Vagina (tissue), 2 donors: ENCODE measurements at places on chromosomes 5 and 9. TPM values are rescaled to one million over a fixed set of nuclear protein-coding genes. Genes with fewer than 3 reads are reported as not detected.

GRCh38 chr5:5044247-5044840 is 95.8 kb upstream of the ADAMTS16 start:
- H3K27me3 ChIP-seq: no peaks in the 10 kb centered on the region
- no peak for DNase-seq
- H3K36me3 ChIP-seq: no peaks in the 10 kb centered on the region
- no peak overlapping the region for H3K4me3 ChIP-seq

DNA sequence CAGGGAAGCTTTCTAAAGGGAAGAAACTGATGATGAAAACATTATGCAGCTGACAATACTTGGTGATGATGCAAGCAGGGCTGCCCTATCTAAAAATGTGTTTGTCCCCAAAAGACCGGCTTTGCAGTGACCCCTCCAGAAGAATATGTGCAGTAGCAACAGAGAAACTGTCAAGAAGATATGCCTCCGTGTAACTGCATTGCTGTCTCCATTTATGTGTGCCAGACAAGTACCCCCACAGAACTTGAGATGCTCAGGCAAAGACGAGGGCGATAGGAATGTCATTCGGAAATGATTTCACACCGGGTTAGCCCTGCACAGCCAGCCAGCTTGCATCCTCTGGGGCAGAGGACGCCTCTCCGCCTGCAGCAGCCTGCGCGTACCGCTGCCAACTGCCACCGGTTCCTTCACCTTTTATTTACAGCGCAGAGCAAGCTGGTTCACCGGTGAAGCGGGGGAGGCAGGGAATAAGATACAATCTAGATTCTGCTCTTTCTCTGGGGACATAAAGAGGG is 2.0 kb downstream of the GABBR2 start:
- H3K4me1 ChIP-seq: peaks cover 16% of the 10 kb centered on the region
- H3K27ac ChIP-seq: no peak overlapping the region
- no peaks in the 10 kb centered on the region for H3K27me3 ChIP-seq
- no peak overlapping the region for H3K4me3 ChIP-seq
- no peak for DNase-seq

DNA sequence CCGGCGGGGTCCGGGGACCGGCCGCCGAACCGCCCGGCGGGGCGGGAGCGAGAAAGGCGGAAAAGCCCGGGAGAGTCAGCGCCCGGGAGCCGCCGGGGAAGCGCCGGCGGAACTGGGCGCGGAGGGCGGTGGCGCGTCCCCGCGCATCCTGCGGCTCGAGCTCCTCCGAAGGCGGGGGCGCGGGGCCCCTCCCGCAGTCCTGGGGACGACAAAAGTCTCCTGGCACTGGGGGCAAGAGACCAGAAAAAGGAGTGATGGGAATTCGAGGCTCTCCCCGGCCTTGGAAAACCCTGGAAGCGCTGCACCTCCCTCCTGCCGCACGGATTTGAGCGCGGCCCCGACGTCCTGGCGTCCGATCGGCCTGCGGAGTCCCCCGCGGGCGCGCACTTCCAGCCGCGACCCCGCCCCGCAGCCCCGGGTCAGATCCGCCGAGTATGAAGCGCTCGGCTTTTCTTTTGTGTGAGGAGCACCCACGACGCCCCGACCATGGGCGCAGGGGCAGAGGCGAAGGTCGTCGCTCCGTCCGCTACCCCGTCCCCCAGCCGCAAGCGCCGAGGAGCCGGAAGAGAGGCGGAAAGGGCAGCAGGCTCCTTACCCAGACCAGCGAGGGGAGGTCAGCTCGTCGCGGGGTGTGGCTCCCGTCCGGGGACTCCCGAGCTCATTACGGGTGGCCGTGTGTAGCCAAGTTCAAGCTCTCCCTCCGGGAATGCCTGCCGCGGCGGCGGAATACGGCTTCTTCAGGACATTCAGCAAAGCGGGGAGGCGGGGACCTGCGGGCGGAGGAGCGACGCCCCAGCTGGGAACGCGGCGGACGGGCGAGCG is at the start of gene EPB41L4A:
Gene EPB41L4A (minus strand): TSS at position 114 of the 822 bp plus-strand sequence. CDS start 238 bp downstream, outside the sequence.
- H3K4me1 ChIP-seq: peaks cover 4% of the 10 kb centered on the region
- DNase-seq: no peak
- no peaks in the 10 kb centered on the region for H3K36me3 ChIP-seq
- peak within 1 kb of the TSS; percentile 88 for H3K27ac ChIP-seq
- peak within 1 kb of the TSS; percentile 91 for H3K4me3 ChIP-seq

DNA sequence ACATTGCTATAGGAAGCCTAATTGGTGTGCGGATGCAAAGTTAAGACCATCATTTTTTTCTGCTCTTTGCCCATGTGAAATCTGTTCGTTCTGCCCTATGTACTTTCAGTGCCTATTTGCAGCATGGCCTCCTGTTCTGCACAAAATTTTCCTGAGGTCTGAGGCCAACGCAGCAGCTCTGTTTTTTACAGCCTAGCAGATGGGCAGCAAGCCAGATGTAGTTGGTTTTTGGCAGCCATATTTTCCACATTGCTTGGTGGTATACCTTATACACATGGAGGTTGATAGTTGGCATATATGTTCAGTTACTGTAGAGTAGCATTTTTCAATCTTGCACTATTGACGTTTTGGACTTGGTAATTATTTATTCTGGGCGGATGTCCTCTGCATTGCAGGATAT is 133.5 kb upstream of the MRPS30 start:
- no peak overlapping the region for H3K4me3 ChIP-seq
- no peak overlapping the region for H3K27ac ChIP-seq

GRCh38 chr9:124708074-124708473 is 63.0 kb downstream of the NR6A1 start:
- no peak for DNase-seq
- H3K27ac ChIP-seq: no peak overlapping the region
- no peak overlapping the region for H3K4me3 ChIP-seq
- H3K4me1 ChIP-seq: no peaks in the 10 kb centered on the region

- H3K27ac ChIP-seq: no peak overlapping the region
- H3K27me3 ChIP-seq: no peaks in the 10 kb centered on the region
- no peak for DNase-seq
- no peaks in the 10 kb centered on the region for H3K36me3 ChIP-seq
- H3K4me1 ChIP-seq: peaks cover 9% of the 10 kb centered on the region
Observed at GRCh38 chr5:127834094-127834531, 130.9 kb downstream of the CCDC192 start.

DNA sequence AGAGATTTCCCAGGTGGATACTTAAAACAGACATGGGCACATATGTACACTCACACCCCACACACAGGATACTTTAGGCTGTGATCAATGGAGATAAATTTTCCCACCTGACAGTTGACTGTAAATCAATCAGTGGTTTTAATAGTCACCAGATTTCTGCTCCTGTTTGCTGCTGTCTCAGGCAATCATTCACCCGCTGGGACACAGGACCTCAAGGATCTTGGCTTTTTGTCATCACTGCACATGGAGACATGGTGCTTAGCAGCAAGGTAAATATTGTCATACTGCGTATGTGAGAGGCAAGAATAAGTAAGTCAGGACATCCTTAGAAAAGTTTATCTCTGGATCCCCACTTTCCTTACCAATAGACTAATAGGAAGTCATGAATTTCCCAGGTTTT is 60.8 kb upstream of the KLF9 start:
- H3K4me1 ChIP-seq: peaks cover 96% of the 10 kb centered on the region
- no peak overlapping the region for H3K4me3 ChIP-seq
- no peaks in the 10 kb centered on the region for H3K27me3 ChIP-seq
- H3K36me3 ChIP-seq: no peaks in the 10 kb centered on the region

DNA sequence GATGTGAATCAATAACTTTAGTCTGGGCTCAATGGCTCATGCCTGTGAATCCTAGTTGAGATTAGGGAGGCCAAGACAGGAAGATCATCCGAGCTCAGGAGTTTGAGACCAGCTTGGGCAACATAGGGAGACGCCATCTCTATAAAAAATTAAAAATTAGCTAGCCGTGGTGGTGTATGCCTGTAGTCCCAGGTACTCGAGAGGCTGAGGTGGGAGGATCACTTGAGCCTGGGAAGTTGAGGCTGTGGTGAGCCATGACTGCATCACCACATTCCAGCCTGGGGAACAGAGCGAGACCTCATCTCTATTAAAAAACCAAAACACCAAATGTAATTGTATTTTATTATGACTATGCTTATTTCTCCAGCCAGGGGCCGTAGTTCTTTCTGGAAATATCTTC is 69.6 kb upstream of the NR5A1 start:
- no peak overlapping the region for H3K4me3 ChIP-seq
- no peaks in the 10 kb centered on the region for H3K27me3 ChIP-seq
- no peak overlapping the region for H3K27ac ChIP-seq
- DNase-seq: no peak

GRCh38 chr9:71955300-71955915 is 44.0 kb downstream of the C9orf85 start:
- H3K36me3 ChIP-seq: no peaks in the 10 kb centered on the region
- DNase-seq: no peak
- H3K27me3 ChIP-seq: no peaks in the 10 kb centered on the region
- H3K27ac ChIP-seq: no peak overlapping the region

GRCh38 chr9:81669041-81669651 is 20.2 kb downstream of the TLE1 start:
- H3K4me1 ChIP-seq: peaks cover 64% of the 10 kb centered on the region
- H3K27me3 ChIP-seq: no peaks in the 10 kb centered on the region
- no peak overlapping the region for H3K27ac ChIP-seq
- H3K4me3 ChIP-seq: no peak overlapping the region
- no peak for DNase-seq

GRCh38 chr5:56147106-56147505 is 86.0 kb downstream of the ANKRD55 start:
- no peak overlapping the region for H3K27ac ChIP-seq
- no peaks in the 10 kb centered on the region for H3K36me3 ChIP-seq
- no peak overlapping the region for H3K4me3 ChIP-seq
- DNase-seq: no peak
- no peaks in the 10 kb centered on the region for H3K4me1 ChIP-seq
- no peaks in the 10 kb centered on the region for H3K27me3 ChIP-seq

DNA sequence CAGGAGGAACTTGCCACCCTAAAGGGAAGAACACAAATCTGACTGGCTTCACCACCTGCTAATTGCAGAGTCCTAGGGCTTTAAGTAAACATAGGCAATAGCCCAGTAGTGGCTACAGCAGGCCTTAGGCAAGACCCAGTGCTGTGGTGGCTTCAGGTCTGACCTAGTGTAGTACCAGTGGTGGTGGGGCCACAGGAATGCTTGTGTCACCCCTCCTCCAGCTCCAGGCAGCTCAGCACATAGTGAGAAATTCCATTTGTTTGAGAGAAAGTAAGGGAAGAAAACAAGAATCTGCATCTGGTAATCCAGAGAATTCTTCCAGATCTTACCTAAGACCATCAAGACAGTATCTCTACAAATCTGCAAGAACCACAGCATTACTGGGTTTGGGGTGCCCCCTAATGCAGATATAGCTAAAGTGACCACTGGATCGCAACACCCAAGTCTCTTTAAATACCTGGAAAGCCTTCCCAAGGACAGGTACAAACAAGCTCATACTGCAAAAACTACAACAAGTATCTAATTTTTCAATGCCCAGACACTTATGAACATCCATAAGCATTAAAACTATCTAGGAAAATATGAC is 102.6 kb upstream of the TRPM3 start:
- H3K4me1 ChIP-seq: no peaks in the 10 kb centered on the region
- DNase-seq: no peak
- H3K36me3 ChIP-seq: no peaks in the 10 kb centered on the region
- H3K4me3 ChIP-seq: no peak overlapping the region
- no peaks in the 10 kb centered on the region for H3K27me3 ChIP-seq
- no peak overlapping the region for H3K27ac ChIP-seq

- no peak overlapping the region for H3K27ac ChIP-seq
- DNase-seq: no peak
- no peak overlapping the region for H3K4me3 ChIP-seq
- no peaks in the 10 kb centered on the region for H3K27me3 ChIP-seq
- peaks cover 8% of the 10 kb centered on the region for H3K4me1 ChIP-seq
Observed at GRCh38 chr9:72817413-72817812, 135.4 kb downstream of the ALDH1A1 start.

DNA sequence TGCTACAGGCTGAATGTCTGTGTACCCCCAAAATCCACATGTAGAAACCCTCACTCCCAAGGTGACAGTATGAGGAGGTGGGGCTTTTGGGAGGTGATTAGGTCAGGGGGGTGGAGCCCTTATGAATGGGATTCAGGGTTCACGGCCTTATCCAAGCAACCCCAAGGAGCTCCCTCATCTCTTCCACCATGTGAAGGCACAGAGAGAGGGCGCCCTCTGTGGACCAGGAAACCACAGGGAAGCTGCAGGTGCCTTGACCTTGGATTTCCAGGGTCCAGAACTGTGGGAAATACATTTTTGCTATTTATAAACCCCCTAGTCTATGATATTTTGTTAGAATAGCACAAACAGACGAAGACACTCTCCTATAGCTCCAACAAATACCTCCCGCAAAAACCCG is 53.6 kb upstream of the IRX2 start:
- no peaks in the 10 kb centered on the region for H3K4me1 ChIP-seq
- no peaks in the 10 kb centered on the region for H3K36me3 ChIP-seq
- DNase-seq: no peak
- H3K4me3 ChIP-seq: no peak overlapping the region

- H3K36me3 ChIP-seq: no peaks in the 10 kb centered on the region
- DNase-seq: no peak
- H3K27ac ChIP-seq: no peak overlapping the region
- H3K4me1 ChIP-seq: no peaks in the 10 kb centered on the region
- no peak overlapping the region for H3K4me3 ChIP-seq
Observed at GRCh38 chr9:112364761-112365160, 15.1 kb upstream of the HSDL2 start.

- no peak overlapping the region for H3K27ac ChIP-seq
- peaks cover 28% of the 10 kb centered on the region for H3K4me1 ChIP-seq
- DNase-seq: no peak
- H3K4me3 ChIP-seq: no peak overlapping the region
Observed at GRCh38 chr9:127628758-127629467, 16.8 kb downstream of the STXBP1 start.

GRCh38 chr5:39148983-39149534 is 70.3 kb downstream of the FYB1 start:
- no peaks in the 10 kb centered on the region for H3K27me3 ChIP-seq
- DNase-seq: no peak
- no peaks in the 10 kb centered on the region for H3K36me3 ChIP-seq
- no peak overlapping the region for H3K4me3 ChIP-seq
- H3K4me1 ChIP-seq: no peaks in the 10 kb centered on the region

- H3K27ac ChIP-seq: no peak overlapping the region
- no peak for DNase-seq
- no peaks in the 10 kb centered on the region for H3K4me1 ChIP-seq
- H3K27me3 ChIP-seq: no peaks in the 10 kb centered on the region
- no peaks in the 10 kb centered on the region for H3K36me3 ChIP-seq
Observed at GRCh38 chr9:908536-909205, 67.2 kb downstream of the DMRT1 start.

GRCh38 chr5:98786191-98786853 is 12.9 kb downstream of the RGMB start:
- DNase-seq: no peak
- H3K4me1 ChIP-seq: peaks cover 72% of the 10 kb centered on the region
- no peak overlapping the region for H3K27ac ChIP-seq

GRCh38 chr9:121746411-121746810 is 95.0 kb downstream of the DAB2IP start:
- no peak for DNase-seq
- no peaks in the 10 kb centered on the region for H3K36me3 ChIP-seq
- peaks cover 86% of the 10 kb centered on the region for H3K4me1 ChIP-seq
- no peaks in the 10 kb centered on the region for H3K27me3 ChIP-seq
- no peak overlapping the region for H3K4me3 ChIP-seq
- H3K27ac ChIP-seq: peak overlapping the region; percentile 88

Gene SERF1B
- 30.7 TPM for total RNA-seq

Gene HRCT1
- 5.4 TPM for total RNA-seq

Gene CAMK2A
- total RNA-seq: 0.49 TPM

Gene ADAMTSL2
- 2.0 TPM for total RNA-seq

Gene HCN1
- total RNA-seq: not detected

Gene IL5
- not detected for total RNA-seq

Gene STC2
- total RNA-seq: 2.9 TPM

Gene AJM1
- total RNA-seq: 1.2 TPM
